ENCODE measurements at places on chromosomes 5 and 9.

DNA sequence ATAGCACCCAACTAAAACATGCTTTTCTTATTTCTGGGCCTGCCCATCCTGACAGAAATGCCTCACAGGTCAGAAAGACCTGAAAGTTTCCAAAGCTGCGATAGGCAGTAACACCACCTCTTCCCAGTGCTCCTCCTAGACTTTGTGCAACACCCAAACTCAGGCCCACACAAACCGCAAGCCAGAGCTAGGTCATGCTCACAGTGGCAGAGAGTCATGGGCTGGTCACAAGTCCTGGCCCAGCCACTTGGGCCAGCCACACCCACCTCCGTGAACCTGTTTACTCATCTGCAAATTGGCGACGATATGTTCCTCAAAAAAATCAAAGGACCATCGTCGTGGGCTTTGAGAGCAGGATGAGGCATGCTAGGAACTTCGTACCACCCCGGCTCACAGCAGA, 44.0 kb upstream of the SLC25A51 start:
- no peaks in the 10 kb centered on the region for H3K36me3 ChIP-seq
- no peak for DNase-seq
- H3K4me3 ChIP-seq, result no peak overlapping the region
- no peaks in the 10 kb centered on the region for H3K27me3 ChIP-seq

GRCh38 chr5:144169904-144170275, 569 bp downstream of the YIPF5 start:
- no peaks in the 10 kb centered on the region for H3K36me3 ChIP-seq
- no peaks in the 10 kb centered on the region for H3K27me3 ChIP-seq
- no peak for DNase-seq

DNA sequence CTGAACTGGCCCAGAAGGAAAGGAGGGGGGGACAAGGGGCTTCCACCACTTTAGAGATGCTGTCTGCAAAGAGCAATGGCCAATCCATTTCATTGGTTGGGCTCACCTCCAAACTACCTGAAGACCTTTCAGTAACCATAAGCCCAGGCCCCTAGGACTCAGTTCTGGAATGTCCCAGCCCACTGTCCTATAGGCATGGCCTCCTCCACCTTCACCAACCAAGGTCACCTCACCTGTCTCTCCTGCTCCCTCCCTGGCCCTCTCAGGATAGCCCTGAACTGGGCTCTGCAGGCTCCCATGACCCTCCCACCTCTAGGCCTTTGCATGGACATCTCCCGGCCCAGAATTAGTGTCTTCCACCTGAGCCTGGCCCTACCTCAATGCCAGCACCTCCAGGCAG, 22.4 kb downstream of the S1PR3 start:
- no peak for DNase-seq
- H3K36me3 ChIP-seq, result no peaks in the 10 kb centered on the region
- H3K27ac ChIP-seq, result no peak overlapping the region
- no peaks in the 10 kb centered on the region for H3K4me1 ChIP-seq

GRCh38 chr5:32503261-32503660, 58.7 kb upstream of the ZFR start:
- no peak overlapping the region for H3K27ac ChIP-seq
- H3K27me3 ChIP-seq, result no peaks in the 10 kb centered on the region
- DNase-seq, result no peak
- peaks cover 9% of the 10 kb centered on the region for H3K4me1 ChIP-seq
- H3K4me3 ChIP-seq, result no peak overlapping the region

- H3K36me3 ChIP-seq, result no peaks in the 10 kb centered on the region
- H3K4me3 ChIP-seq, result no peak overlapping the region
- no peak overlapping the region for H3K27ac ChIP-seq
- H3K27me3 ChIP-seq, result no peaks in the 10 kb centered on the region
These were observed 10.0 kb upstream of the SHISAL2B start for GRCh38 chr5:64680289-64680688.

DNA sequence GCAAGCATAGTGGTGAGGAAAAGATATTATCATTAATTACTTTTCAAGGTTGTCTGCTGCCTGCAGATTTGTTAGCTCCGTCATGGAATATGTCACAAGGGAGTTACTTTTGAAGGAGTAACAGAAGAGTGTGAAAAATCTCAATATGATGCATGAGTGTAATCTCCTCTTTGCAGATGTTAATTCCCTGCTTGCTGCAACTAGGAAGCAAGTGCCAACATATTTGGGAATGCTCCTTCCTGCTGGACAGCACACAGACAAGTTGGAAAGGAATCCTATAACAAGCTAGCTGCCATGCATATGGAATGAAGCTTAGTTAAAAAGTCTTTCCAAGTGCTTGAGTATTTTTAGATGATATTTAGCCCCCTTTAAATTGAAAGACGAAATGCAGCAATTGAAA, 2023.6 kb upstream of the CDH6 start:
- H3K27me3 ChIP-seq, result no peaks in the 10 kb centered on the region
- no peaks in the 10 kb centered on the region for H3K36me3 ChIP-seq
- no peak overlapping the region for H3K27ac ChIP-seq

Data from breast epithelium (tissue), 4 donors.